ENCODE measurements at places on chromosomes 6 and 20.

GRCh38 chr6:126608681-126609080, 268.8 kb downstream of the CENPW start:
- DNase-seq: no peak

- DNase-seq: no peak
Observed at GRCh38 chr6:26183581-26184366, 96.5 kb downstream of the HFE start.

DNA sequence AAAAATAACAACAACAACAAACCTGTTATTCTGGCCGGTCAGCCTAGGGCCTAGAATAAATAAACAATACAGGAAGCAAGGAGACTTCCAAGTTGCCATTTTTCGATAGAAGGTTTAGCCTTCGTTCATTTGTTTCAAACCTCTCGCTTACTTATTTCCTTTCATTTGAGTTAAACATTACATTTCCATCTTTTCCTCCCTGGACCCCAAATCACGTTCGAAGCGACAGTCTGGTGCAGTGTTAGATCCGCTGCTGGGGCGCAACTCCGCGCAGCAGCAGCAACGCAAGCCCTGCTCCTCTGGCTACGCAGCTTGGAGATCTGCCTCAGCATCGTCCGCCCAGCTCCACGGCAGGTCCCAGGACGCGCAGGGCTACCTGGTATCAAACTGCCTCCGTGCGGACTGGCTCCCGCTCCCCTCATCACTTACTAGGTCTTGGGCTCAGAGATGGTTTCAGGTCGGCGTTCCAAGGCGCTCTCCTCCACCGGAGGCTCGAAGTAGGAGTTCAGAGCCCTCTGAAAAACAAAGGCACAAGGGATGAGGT, 530 bp downstream of the TDP2 start:
- peak; percentile 52 for DNase-seq

DNA sequence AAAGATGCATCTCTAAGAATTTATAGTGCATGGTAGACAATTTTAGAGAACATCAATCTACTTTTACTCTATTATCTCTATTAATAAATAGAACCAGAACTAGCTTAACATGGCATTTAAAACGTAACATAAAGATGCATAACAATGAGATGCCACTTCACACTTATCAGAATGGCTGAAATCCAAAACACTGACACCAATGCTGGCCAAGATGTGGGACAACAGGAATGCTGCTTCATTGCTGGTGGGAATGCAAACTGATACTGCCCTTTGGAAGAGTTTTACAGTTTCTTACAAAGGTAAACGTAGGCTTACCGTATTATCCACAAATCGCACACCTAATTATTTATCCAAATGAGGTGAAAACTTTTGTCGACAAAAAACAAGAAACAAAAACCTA, 95.2 kb downstream of the SESN1 start:
- DNase-seq: no peak

- no peak for DNase-seq
Observed at GRCh38 chr6:134482593-134483270, 164.8 kb upstream of the SGK1 start.

DNA sequence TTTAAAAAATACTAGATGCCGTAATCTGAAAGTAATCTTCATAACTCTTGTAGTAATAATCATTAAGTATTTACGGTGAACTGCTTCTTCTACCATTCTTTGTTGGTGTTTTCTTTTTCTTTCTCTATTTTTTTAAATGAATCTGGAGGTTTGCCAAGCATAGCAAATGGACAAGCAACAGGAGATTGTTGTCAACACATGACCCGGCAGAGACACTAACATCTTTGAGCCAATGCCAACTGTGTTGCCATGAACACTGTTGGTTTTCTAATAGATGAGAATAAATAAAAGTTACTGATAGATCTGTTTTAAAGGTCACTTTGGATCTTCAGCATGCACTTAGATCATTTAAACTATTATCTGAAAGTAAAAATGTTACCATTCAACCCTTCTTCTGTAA, 523.6 kb upstream of the EYS start:
- no peak for DNase-seq

DNA sequence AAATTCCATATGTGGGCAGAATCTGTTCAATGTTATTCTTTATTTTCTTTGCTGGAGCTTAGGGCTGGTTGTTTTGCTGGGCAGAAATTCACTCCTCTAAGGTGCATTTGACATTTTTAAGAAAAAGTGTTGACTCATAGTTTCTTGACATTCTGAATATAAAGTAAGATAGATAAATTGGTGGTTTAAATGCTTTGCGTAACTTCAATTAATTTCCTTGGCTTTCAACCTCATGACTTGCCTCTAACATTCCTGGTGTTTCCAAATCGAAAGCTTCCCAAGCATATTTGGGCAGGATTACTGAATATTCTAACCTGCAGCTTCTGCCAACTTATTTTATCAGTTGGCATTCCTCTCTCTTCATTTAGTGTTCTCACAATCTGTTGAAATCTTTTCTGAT, 718.7 kb upstream of the ADGRB3 start:
- no peak for DNase-seq

DNA sequence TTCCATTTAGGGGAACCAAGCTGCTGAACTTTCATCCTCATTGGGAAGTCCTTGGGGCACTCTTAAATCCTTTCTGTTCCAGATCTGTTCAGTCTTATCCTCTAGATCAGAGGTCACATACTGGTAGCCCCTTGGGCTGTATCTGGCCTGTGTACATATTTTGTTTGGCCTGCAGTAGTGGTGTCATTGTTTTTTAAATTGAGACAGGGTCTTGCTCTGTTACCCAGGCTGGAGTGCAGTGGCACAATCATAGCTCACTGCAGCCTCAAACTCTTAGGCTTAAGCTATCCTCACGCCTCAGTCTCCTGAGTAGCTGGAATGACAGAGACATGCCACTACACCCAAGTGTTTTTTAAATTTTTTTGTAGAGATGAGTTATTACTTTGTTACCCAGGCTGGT, 14.8 kb downstream of the RALY start:
- no peak for DNase-seq

DNA sequence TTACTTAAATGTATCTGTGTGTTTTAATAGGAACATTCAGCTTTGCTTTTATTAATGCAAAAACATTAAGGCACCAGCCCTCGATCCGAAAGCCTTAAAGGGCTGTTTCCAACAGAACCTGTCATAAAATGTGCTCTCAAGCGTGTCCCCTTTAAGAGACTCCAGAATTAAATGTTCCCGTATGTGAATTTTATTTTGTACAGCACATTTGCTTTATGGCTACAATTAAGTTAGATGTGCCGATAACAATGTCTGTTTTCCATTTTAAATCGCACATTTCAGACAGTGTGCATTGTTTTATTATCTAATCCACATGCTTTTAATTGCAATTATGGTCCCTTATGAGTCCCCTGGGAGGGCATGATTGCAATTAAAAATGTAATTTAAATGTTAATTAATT, 198.9 kb downstream of the TSHZ2 start:
- DNase-seq: no peak

GRCh38 chr20:2213401-2213800, 82.4 kb upstream of the TGM3 start:
- DNase-seq: peak; percentile 44

DNA sequence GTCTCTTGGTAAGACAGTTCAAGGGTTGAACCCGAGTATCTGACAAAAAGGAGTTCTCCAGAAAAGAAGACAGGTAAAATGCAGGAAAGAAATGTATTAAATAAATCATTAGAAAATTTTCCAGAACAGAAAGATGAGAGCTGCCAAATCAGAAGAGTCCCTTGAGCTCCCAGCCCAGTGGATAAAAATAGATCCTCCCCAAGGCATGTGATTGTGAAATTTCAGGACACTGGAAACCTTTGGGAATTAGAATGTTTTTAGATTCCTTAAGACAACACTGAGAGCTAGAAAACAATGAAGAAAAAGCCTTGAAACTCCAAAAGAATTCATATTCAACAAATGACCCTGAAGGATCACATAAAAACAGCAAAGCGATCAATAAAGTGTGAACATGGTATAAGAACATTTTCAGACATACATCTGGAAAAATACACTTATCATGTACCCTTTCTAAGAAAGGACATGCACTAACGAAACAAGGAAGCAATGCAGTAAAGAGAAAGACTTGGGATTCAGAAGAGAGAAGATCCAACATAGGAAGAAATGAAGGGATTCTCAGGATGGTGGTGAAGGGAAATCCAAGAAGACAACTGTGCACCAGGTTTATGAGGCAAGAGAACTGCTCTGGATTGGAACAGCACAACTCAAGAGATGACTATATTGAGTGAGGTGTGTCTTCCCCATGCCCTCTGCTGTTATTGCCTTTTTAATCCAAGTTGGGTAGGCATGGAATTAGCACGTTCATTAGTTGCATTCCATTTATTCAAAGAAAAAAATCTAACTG, 390.4 kb downstream of the SYNE1 start:
- no peak for DNase-seq

DNA sequence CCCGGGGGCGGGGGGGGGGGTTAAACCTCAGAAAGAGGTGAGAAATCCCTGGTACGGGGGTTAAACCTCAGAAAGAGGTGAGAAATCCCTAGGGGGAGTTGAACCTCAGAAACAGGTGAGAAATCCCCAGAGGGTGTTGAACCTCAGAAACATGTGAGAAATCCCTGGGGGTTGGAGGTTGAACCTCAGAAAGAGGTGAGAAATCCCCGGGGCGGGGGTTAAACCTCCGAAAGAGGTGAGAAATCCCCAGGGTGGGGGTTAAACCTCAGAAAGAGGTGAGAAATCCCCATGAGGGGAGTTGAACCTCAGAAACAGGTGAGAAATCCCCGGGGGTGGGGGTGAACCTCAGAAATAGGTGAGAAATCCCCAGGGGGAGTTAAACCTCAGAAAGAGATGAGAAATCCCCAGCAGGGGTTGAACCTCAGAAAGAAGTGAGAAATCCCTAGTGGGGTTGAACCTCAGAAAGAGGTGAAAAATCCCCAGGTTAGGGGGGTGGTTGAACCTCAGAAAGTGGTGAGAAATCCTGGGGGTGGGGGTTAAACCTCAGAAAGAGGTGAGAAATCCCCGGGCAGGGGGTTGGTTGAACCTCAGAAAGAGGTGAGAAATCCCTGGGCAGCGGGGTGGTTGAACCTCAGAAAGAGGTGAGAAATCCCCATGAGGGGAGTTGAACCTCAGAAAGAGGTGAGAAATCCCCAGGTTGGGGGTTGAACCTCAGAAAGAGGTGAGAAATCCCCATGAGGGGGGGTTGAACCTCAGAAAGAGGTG, 87.4 kb downstream of the PLG start:
- DNase-seq: no peak
